Mesenchymal stem cell (in vitro differentiated cells and primary cell): ENCODE measurements at places on chromosomes 6 and 20.

- DNase-seq = no peak
Observed at GRCh38 chr6:134309227-134309626, 8.7 kb downstream of the SGK1 start.

- DNase-seq = no peak
Observed at GRCh38 chr6:112408522-112408921, 61.4 kb downstream of the RFPL4B start.

DNA sequence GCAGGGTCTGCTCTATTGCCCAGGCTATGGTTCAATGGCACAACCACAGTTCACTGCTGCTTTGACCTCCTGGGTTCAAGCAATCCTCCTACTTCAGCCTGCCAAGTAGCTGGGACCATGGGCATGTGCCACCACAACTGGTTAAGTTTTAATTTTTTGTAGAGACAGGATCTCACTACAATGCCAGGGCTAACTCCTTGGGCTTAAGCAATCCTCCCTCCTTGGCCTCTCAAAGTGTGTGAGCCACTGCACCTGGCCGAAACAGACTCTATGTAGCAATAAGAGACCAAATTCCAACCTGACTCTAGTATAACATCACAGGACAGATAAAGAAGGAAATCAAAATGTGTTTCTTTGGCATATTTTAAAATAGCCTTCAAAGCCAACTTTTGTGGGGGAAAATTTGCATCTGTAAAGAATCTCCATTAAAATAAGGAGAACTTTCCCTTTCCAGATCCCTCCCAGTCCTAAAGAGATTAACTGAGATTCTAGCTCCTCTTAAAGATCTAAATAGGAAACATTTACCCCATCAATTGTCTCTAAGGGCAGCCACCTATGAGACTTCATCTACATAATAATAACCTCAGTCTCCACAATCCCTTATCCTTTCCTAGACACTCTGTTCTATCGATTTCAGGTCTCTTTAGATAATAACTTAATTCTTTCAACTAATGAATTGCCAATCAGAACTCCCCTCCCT lies 94.7 kb upstream of the PLCB4 start:
- no peak for DNase-seq

GRCh38 chr20:40499391-40499790 lies 189.6 kb downstream of the MAFB start:
- no peak for DNase-seq

DNA sequence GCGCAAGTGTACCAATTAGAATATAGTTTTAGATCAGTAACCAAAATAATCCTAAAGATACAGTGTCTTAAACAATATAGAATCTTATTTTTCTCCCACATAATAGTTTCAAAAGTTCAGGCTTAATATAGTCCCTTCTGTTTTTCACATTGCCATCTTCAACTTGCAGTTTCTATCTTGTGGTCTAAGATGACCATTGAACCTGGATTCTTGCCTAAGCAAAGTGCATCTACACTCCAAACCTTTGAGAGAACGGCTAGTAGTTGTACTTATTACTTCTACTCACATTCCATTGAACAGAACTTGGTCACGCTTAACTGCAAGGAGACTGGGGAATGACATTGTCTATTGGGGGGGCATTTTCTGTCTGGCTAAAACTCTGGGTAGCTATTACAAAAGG lies 373.0 kb downstream of the LMBRD1 start:
- no peak for DNase-seq

DNA sequence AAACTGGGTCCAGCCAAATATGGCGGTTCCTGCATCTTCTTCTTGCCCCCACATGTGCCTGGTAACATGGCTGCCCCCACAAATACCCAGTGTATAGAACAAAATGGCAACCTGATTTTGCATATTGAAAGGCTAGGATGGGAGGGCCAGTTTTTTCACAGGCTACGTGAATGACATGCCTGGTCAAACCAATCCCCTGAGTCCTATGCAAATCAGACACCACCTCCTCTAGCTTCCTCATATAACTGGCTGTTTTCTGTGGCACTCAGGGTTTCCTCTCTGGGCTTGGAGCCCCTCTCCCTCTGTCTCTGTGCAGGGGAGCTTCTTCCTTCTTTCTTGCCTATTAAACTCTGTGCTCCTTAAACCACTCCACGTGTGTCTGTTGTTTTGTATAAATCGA lies 372.1 kb downstream of the KIF16B start:
- DNase-seq = no peak

DNA sequence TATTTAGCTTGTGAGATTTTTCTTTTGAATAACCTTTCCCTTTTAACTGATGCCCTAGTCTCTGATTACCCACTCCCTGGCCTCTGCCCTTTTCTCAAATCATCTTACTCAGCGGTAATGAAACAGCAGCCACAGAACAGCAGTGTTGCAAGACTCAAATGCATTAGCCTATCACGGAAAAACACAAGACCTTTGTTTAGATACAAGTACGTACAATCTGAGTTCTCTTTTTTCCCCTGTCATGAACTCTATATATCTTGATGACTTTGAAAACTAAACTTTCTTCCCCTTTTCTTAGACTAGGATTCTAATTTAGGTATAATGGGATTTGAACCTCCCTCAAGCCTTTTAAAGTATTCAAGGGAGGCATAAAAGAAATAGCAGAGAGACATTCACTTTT lies 1034.9 kb downstream of the EYS start:
- peak; percentile 90 for DNase-seq

DNA sequence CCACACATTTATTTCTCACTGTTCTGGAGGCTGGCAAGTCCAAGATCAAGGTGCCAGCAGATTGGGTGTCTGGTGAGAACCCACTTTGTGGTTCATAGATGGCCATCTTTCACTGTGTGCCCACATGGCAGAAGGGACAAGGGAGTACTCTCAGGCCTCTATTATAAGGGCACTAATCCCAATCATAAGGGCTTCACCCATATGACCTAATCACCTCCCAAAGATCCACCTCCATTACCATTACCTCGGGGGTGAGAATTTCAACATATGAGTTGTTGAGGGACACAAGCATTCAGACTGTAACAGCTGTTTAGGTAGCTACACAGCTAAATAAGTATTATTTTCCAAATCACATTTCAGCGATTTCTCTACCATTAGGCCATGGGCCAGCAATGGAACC lies 2.5 kb upstream of the PRND start:
- no peak for DNase-seq
